Activated CD4-positive, CD25-positive, alpha-beta regulatory T cell treated with anti-CD3 and anti-CD28 coated beads, Interleukin-2, amount 50 U/mL, for 16 hours (primary cell): ENCODE measurements at places on chromosomes 3 and 15.

- no peak for DNase-seq
These were observed 537.3 kb upstream of the TGFBR2 start for GRCh38 chr3:30069056-30069455.

DNA sequence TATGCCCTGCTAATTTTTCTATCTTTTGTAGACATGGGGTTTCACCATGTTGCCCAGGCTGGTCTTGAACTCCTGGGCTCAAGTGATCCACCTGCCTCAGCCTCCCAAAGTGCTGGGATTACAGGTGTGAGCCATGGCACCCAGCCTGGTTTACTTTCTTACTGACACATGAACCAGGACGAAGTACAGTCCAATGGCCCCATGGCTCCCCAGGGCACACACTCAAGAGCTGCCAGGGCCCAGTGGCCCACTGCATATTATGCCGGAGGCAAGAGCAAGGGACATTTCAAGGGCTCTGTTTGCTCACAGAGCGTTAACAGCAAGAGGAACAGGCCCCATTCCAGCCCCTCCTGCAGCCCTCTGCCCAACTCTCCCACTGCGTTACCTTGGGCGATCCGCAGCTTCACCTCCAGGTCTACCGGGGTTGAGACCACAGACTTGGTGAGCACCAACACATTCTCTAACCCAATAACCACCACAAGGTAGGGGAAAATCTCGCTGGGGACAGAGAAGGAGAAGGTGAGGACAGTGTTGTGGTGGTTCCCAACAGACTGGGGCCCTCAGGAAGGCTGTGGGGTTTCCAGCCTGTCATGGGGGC, 42.8 kb downstream of the PTPN23 start:
- DNase-seq = no peak

DNA sequence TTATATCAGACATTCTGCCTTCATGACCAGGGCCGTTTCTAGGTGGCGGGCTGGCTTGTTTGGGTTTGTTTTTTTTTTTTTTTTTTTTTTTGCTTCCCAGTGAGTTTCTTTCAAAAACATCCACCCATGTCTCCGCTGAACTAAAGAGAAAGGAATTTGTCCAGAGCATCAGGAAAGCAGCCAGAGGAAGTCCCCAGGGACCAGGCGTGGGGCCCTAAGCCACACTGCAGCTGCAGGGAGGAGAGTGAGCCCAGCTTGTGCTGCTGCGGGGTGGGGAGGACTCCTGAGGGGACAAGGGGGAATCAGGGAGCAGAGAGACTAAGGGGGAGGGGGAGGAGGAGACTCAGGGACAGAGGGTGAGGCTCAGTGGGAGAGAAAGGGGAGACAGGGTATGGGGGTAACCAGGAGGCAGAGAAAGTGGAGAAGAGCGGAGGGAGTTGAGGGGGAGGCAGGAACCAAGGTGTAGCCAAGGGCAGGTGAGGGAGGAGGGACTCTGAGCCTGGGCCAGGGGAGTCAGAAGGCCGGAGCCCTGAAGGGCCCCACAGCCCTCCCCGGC, 49.5 kb downstream of the CYP11A1 start:
- DNase-seq = no peak

- no peak for DNase-seq
These were observed 64.6 kb downstream of the GPR160 start for GRCh38 chr3:170102431-170102830.

DNA sequence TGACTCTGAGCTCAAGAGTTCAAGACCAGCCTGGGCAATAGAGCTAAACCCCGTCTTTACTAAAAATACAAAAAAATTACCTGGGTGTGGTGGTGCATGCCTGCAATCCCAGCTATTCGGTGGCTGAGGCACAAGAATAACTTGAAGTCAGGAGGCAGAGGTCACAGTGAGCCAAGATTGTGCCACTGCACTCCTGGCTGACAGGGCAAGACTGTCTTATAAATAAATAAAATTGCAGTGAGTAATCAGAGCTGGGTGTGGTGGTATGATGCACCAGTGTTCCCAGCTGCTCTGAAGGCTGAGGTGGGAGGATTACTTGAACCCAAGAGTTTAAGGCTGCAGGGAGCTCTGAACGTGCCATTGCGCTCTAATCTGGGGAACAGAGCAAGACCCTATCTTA, 55.9 kb upstream of the GCNT3 start:
- DNase-seq = no peak

- DNase-seq = no peak
These were observed 300.4 kb upstream of the RASGRP1 start for GRCh38 chr15:38864827-38865581.

DNA sequence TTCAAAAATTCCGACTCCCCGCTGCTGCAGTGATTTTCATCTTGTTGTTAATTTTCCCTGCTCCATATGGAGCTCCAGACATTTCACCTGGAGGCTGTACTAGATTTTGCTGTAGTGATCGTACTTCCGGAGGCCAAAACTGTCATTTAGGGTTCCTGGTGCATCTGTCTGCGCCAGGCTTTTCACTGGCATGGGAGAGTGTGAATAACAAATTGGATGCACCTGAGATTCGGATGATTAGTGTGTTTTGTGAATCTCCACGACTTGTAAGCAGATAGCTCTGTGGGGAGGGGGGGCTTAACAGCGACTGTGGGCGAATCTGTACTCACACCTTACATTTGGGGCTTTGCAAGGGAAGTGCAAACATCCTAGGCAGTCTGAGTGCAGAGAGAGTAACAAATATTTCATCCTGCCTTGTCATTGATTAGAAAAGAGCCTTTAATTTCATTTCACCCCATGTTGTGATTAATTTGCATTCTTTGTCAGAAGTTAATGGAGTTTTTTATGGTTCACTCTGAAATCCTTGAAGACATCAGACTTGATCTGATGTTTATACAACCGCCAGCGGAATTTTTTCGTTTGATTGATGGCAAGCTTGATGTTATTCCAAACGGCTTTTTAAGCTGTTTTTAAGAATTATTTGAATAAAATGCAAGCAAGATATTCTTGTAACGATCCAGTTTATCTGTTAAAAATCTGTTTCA, 92.5 kb upstream of the SKOR1 start:
- DNase-seq = no peak

DNA sequence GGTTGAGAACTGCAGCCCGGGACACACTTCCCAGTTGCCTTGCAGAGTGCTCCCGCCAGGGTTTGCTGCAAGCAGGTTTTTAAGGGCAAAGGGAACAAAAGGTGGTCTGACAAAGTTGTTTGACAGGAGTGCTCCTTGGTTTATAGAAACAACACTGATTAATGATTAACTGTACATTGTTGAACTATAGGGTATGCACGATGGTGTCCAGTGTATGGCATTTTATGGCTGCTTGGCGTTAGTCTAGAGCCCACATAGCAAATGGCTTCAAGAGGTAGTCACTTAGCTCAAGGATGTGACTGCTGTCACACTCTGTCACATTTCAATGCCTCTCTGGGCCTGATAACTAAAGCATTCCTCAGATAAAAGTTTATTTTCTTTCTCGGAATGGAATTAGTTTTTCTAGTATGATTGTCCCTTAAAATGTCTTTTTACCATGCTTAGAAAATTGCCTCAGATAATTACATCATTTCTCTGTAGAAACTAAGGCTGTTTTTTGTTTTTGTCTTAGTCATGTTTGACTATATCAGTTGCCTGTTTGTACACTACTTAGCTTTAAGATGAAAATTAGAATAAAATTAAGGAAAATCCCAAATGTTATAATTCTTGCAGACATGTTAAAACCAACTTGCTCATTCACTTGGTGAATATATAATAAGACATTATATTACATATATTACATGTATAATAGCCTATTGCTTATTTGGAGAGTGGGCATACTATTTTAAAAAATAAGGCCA, 61.3 kb upstream of the GATM start:
- no peak for DNase-seq

- DNase-seq = no peak
These were observed 28.9 kb downstream of the CDAN1 start for GRCh38 chr15:42707873-42708544.
